ENCODE measurements at places on chromosomes 5 and 9.

GRCh38 chr5:132501629-132501956, 11.0 kb upstream of the IRF1 start:
- no peak for DNase-seq

DNA sequence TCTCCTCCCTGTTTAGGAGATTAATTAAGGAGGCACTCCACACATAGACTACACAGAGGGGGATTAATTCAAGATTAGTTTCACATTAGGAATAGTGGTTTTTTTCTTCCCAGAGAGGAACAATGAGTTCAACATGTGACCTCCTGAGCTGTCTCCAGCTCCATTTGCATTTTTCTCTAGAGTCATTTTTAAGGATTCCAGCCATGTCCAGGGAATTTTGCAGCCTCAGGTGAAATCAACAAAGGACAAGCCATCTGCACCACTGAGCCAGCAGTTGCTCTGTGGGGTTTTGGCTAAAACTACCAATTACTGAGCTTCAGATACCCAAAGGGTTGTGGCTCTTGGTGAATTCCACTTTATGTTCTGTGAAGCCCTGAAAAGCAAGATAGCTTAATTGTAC, 258.5 kb upstream of the PPP1R2B start:
- no peak for DNase-seq

- DNase-seq, result no peak
Measured at GRCh38 chr9:136386018-136386417, 12.5 kb upstream of the CARD9 start.

GRCh38 chr5:173237875-173238220, 2.8 kb upstream of the NKX2-5 start:
- no peak for DNase-seq

GRCh38 chr9:130328349-130328801, 62.8 kb downstream of the HMCN2 start:
- DNase-seq, result no peak

DNA sequence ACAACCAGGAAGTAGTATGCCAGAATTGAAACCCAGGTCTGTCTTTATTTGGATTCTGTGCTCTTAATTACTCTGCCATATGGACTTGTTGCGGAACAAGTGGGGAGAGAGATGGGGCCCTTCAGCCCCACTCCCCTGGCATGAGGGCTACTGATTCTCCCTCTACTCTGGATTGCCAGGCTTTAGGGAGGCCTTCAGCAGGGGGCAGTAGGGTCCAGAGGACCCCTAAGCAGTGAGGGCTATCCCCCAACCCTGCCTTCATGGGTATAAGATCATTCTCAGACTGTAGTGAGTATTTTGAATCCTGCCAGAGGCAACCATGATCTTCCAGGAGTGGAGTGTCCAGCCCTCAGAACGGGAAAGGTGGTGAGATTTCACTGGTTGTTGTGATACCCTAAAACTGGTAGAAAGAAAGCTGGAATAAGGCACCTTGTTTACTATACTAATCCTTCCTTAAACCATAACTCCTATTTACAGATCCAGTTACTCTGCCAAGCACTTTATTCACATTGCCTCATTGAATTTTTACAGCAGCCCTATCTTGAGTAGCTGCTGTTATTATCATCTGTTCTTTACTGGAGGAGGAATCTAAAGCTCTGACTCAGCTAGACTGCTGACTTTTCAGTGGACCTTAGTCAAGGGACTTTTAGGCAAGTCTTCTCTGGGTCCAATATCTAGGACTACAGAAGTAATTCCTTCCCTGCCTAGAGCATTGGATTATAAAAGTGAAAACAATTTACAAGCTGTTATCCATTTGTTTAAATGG, 31.3 kb upstream of the LARP1 start:
- DNase-seq, result no peak
